ENCODE measurements at places on chromosomes 4 and X.

GRCh38 chr4:13615161-13615560 lies 12.4 kb downstream of the BOD1L1 start:
- no peak for DNase-seq

DNA sequence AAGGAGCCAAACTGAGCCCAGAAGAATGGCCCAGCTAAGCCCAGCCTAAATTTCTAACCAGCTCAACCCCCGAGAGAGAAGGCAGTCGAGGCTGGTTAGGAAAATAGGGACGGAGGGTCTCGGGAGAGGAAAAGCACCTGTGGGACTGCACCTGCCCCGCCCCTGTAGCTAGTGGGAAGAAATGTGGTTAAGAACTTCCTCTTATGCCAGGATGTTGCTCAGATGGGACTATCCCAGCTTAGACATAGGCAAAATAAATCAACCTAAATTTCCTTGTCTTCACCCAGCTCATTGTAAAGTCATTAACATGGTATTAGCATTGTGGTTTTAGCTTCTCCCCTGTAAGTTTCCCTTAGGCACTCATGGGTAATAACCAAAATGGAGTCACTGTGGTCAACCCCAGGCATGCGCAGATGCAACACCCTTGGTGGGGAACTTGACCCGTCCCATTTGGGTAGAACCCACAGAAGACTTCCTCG lies 86.8 kb downstream of the ZNF718 start:
- DNase-seq = no peak

DNA sequence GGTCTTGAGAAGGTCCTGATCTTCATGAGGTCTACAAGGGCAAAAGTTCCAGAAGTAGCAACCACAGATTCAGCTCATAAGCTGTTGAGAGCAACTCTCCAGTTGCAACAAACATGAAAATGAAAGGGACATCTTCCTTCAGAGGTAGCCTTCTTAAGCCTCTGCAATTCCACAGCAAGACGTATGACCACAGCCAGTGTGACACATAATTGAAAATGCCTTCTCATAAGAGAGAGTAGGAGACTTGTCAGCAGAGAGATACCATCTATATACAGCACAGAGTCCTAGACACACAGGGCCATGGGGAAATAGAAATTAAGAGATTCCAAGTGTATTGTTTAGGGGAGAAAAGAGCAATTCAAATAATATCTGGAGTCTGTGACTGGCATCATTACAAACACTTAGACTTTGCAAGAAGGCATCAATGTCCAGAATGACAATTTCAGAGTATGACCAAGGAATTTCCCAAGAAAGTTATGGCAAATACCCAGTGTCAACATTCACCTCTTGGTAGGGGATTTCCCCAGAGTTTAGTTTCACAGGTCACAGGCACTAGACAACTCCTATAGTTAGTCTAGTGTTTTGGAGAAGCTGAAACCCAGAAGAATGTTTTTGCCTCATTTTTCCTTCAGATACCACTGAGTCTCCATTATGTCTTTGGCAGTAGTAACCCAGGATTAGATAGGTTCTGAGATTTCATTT lies 340.3 kb downstream of the ZNF674 start:
- no peak for DNase-seq

DNA sequence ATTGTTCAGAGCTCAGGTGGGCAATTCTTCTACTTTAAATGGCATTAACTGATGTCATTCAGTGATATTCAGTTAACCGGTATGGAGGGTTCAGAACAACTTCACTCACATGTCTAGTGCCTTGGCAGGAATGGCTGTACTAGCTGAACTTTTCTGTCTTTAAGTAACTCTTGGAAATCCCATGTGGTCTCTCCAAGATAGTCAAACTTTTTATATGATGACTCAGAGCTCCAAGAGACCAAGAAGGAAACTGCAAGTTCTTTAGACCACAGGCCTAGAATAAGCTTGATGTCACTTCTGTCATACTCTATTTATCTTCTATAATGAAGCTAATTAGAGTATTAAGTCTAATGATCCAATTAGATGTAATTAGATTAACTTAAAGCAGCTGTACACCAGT lies 24.9 kb downstream of the LHFPL1 start:
- DNase-seq = no peak
